ENCODE measurements at places on chromosomes 7 and 10.
A peak's percentile ranks its signal among the peaks of the same experiment; 100 is the strongest.

DNA sequence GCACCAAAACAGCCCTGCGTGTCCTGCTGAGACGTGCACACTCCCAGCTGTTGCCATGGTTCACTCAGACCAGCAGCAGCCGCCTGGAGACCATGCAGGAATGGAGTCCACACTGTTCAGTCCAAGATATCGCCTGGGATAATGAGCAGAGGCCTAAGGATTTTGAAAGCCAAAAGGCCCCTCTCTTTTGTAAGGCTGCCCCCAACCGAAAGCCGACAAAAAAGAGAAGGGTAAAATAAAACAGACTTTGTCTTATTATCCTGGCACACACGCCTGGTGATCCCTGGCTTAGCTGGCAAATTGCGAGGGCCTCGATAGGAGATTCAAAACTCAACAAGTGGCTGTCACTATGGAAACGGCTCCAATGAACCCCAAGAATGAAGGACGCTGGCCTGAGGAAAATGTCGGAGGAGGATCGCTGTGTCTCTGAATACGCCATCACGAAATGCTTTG is 263.6 kb downstream of the SKIDA1 start:
- DNase-seq: no peak

GRCh38 chr10:126380352-126381076 is 7.8 kb downstream of the ADAM12 start:
- no peak for DNase-seq

- no peak for DNase-seq
These were observed 87.0 kb downstream of the RAPGEF5 start for GRCh38 chr7:22269963-22270362.

DNA sequence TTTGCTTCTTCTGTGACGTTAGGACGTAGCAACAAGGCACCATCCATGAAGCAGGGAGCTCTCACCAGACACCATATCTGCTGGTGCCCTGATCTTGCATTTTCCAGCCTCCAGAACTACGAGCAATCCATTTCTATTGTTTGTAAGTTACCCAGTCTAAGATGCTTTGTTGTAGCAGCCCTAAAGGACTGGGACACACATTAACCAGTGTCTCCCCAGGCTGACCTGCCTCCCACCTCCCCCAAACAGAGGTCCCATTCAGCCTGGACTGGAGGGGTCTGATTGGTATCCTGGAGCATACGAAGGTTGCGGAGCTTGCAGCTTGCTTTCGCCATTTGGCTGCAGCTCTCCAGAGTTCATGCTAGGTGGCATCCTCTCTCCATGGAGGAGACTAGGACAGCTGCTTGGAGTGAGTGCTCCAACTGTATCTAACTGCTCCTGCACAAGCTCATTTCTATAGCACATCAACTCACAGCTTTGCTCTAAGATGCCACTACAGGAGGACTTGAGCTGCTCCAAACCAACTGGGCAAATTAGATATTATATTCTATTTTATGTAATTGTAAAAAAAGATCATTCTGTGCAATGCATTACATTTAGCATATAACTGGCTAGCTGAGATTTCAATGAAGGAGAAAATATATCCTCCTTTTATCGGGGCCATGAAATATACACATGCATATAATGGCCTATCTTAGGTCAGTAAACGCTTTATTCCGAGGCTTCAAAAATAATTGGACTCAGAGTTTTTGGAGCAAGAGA is 8.0 kb upstream of the GRK5 start:
- DNase-seq: peak; percentile 72

GRCh38 chr10:96718304-96718990 is 1.9 kb downstream of the PIK3AP1 start:
- DNase-seq: peak; percentile 70

- DNase-seq: no peak
These were observed 24.2 kb downstream of the ADIRF start for GRCh38 chr10:86992456-86992855.

DNA sequence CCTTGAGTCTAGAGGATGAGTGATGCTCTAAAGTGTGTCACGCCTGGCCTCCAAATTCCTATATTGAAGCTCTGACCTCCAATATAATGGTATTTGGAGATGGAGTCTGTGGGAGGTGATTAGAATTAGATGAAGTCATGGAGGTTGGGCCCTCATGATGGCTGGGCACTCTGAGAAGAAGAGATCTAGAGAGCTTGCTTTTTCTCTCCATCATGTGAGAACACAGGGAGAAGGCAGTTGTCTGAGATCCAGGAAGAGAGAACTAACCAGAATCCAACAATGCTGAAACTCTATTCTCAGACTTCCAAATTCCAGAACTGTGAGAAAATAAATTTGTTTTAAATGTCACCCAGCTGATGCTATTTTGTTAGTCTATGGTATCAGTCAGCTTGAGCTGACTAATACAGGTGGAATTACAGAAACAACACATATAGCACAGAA is 15.1 kb downstream of the RNF216 start:
- no peak for DNase-seq

- DNase-seq: no peak
These were observed 2.4 kb upstream of the FGFR2 start for GRCh38 chr10:121600611-121601010.

- DNase-seq: peak; percentile 35
These were observed 70.9 kb downstream of the GCC1 start for GRCh38 chr7:127514499-127514898.

DNA sequence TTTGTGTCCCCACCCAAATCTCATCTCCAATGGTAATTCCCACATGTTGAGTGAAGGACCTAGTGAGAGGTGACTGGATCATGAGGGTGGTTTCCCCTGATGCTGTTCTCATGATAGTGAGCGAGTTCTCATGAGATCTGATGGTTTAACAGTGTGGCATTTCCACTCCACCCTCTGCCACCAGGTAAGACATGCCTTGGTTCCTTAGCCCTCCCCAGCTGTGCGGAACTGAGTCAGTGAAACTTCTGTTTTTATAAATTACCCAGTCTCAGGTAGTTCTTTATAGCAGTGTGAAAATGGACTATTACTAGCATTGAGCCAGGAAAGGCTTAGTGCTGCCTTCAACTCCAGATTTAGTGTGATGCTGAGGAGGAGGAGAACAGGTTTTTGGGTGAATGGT is 222.2 kb downstream of the ADRA2A start:
- DNase-seq: no peak

GRCh38 chr7:16660702-16661464 is 14.9 kb downstream of the BZW2 start:
- peak; percentile 74 for DNase-seq

DNA sequence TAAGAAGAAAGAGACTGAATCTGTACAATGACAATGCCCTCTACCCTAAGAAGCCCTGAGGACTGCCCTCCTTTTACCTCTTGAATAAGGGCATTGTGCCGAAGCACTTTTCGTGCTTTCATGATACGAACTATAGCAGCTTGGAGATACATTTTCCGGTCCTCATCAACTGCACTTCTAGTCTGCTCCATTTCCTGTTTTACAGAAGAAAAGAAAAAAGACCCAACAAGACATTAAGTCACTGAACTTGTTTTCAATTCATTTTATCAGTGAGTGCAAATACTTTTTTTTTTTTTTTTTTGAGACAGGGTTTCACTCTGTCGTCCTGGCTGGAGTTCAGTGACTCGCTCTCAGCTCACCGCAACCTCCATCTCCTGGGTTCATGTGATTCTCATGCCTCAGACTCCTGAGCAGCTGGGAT is 78.4 kb downstream of the CUL2 start:
- DNase-seq: no peak

DNA sequence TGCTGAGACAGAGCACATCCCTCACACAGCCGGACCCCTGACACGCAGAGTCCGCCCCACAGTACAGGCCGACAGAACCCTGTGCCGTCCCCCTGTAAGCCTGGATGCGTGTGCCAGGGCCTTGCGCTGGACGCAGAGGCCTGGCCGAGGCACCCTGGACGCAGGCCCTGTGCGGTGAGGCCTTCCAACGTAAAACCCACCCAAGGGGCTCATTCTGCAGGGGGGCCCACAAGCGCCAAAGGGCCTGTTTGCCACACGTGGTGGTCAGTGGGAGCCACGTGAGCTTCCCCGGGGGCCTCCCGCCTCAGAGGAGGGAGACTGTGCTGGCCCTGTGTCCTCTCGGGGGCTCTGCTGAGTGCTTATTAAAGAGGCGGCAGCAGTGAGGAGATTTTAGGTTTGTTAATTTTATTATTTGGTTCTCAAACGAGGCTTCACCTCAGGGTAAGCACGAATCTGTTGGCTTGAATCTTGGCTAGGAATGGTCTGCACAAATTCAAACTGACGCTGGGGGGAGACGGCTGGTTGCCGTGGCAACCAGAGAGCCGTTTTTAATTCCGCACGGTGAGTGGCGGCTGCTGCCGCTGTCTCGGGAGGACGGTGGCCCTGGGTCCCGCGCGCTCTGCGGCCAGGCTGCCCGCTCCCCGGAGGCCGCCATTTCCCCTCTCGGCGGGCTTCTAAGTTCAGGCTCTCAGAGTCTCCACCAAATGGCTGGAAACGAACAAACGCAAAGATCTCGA is 4.9 kb upstream of the ADGRA1 start:
- DNase-seq: no peak

GRCh38 chr7:45646207-45646821 is 72.1 kb downstream of the ADCY1 start:
- DNase-seq: no peak

- peak; percentile 93 for DNase-seq
These were observed 46.8 kb downstream of the PIK3AP1 start for GRCh38 chr10:96673318-96674099.

DNA sequence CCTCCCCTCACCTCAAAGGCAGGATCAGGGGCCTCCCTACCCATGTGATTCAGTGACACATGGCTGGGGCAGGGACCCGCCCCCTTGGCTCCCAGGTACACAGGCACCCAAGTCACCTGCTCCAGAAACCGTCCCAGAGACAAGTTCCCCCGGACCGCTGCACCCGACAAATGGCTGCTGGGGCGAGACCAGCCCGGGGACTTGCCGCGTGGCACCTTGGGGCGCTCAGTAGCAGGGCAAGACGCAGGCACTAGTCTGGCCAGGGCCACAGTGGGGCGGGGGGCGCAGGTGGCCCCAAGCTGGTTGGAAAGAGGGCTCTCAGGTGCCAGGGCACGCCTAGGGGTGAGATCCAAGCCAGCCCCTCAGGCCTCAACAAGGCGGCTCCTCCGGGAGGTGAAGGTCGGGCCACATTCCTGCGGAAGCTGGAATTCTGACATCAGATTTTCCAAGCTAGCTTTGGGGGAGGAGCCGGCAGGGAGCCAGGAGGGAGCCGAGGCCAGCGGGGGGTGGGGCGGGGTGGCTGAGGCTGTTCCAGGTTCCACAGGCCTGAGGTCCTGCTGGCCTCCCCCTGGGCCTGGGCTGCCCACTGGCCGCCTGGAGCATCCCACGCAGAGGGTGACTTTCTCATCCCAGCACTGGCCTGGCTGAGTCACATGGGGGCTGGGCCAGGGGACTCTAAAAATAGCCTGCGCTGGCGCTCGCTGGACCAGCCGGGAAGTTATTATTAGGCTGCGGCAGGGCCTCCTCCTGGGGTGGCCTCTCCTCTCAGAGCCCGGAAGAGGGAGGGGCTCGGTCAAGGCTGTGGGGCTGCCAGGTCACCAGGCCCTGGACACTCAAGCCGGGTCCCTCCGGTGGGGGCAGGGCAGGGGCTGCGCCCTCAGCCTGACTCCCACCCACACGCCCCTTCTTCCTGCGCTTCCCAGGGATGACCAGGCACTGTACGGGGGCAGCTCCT is 20.5 kb upstream of the INPP5A start:
- peak; percentile 89 for DNase-seq

DNA sequence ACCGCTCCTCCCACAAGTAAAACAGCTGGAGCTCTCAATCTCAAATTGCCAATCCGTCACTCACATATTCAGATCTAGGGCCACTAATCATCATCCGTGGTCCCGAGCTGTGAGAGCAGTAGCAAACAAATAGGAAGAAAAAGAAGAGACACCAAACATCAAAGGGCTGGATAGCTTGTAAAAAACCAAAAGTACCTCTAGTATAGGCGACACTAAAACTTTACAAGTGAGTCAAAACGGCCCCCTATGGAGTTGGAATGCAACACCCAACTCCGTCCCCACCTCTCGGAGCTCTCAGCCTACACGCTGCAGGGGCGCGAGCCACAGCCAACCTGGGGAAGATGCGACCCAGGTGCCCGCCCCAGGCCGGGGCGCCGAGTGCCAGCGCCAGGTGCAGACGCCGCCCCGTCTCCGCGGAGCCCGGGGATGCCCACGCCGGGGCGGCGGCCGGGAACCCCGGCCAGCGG is 581 bp downstream of the FAM3C start:
- no peak for DNase-seq

DNA sequence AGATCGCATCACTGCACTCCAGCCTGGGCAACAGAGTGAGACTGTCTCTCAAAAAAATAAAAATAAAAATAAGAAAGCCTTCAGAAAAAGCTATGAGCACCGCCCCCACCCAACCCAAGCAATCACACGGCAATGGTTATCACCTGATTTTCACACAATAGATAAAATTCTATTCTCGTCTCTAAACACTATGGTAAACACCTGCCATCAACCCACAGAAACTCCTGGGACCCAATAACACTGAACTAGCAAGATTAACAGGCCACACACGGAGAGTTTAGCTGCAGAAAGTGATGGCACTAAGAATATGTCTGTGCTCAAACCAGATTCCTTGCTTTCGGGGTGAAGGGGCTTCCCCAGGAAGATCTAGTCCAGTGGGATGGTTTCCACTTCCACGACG is 173.8 kb downstream of the DIP2C start:
- DNase-seq: no peak

- no peak for DNase-seq
These were observed 50.4 kb upstream of the GRM8 start for GRCh38 chr7:127303102-127303501.

DNA sequence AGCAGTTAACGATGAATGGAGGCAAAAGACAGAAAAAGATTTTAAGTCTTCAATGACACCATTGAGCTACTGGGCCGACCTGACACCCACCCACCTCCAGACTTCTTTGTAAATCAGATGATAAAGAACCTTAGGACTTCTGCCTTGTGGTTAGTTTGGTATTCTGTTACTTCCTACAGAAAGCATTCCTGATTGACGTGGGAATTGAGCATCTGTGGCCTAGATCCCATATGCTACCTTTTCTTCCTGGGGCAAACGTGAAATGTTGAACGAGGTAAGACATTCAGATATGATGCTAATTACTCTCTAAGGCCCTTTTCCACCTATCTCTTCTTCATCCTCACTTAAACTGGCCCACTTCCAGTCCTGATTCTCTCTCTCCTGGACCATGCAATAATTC is 10.2 kb downstream of the PRLHR start:
- DNase-seq: no peak

- DNase-seq: no peak
These were observed 64.4 kb downstream of the RAPGEF5 start for GRCh38 chr7:22292531-22292930.

- no peak for DNase-seq
These were observed 89.1 kb downstream of the MMRN2 start for GRCh38 chr10:86868353-86868752.

GRCh38 chr10:124565565-124566221 is 104.1 kb downstream of the LHPP start:
- peak; percentile 44 for DNase-seq

- peak; percentile 77 for DNase-seq
These were observed 4.4 kb downstream of the VIM start for GRCh38 chr10:17232276-17232960.

DNA sequence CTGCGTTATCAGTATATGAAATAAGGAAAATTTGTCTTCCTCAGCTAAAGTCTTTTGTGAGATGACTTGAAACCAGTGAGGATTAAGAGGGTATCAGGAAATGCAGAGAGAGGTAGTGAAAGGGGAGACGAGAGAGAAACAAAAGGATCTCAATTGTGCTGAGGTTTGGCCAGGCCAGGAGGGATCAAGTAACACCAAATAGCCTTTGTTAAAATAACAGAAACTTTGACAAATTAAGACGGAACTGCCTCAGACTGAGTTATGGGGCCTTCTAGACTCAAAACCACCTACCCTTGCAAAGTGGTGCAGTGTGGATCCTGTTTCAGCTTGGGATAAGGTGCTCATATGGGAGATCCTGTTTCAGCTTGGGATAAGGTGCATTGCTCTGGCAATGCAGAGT is 263.1 kb downstream of the CREB5 start:
- no peak for DNase-seq

All from suppressor macrophage treated with lipopolysaccharide for 1 hour (primary cell).